Activated CD8-positive, alpha-beta T cell treated with anti-CD3 and anti-CD28 coated beads for 36 hours (primary cell): ENCODE measurements at places on chromosomes 11 and 22. TPM values are rescaled to one million over a fixed set of nuclear protein-coding genes. Genes with fewer than 3 reads are reported as not detected.

DNA sequence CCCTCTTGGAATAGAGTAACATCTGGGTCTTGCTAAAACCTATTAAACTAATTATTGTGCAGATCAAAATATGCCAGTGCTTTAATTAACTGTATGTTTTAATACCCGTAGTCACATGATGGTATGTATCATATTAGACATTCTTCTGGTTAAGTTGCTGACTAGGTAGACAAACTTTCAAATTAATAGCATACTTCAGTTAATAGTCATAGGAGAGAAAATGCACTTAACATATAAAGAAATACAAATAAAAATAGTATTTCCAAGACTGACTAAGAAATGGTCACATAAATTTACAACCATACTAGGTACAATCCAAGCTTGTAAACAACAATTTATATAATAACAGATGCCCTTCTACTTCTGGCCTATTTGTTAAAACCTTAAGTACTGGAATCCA lies 7.6 kb upstream of the EXPH5 start:
- no peak overlapping the region for H3K4me3 ChIP-seq
- peaks cover 12% of the 10 kb centered on the region for H3K27me3 ChIP-seq
- H3K27ac ChIP-seq, result no peak overlapping the region

DNA sequence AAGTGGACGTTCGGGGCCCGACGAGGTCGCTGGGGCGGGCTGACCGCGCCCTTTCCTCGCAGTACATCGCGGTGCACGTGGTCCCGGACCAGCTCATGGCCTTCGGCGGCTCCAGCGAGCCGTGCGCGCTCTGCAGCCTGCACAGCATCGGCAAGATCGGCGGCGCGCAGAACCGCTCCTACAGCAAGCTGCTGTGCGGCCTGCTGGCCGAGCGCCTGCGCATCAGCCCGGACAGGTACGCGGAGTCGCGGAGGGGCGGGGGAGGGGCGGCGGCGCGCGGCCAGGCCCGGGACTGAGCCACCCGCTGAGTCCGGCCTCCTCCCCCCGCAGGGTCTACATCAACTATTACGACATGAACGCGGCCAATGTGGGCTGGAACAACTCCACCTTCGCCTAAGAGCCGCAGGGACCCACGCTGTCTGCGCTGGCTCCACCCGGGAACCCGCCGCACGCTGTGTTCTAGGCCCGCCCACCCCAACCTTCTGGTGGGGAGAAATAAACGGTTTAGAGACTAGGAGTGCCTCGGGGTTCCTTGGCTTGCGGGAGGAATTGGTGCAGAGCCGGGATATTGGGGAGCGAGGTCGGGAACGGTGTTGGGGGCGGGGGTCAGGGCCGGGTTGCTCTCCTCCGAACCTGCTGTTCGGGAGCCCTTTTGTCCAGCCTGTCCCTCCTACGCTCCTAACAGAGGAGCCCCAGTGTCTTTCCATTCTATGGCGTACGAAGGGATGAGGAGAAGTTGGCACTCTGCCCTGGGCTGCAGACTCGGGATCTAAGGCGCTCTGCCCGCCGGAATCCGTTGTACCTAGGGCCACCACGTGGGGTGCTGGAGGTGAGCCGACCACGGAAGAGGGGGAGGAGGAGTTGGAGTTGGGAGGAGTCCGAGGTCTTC lies 771 bp downstream of the MIF start:
- peaks cover 21% of the 10 kb centered on the region for H3K4me1 ChIP-seq
- no peaks in the 10 kb centered on the region for H3K27me3 ChIP-seq
- H3K27ac ChIP-seq, result peak overlapping the region; percentile 99
- peak overlapping the region; percentile 94 for H3K4me3 ChIP-seq
- DNase-seq, result peak; percentile 85

- H3K4me1 ChIP-seq, result peaks cover 6% of the 10 kb centered on the region
- no peak overlapping the region for H3K4me3 ChIP-seq
- no peak for DNase-seq
- H3K27ac ChIP-seq, result no peak overlapping the region
- H3K27me3 ChIP-seq, result no peaks in the 10 kb centered on the region
Measured at GRCh38 chr11:119034813-119035212, 4.1 kb upstream of the SLC37A4 start.

The LGR4 gene
- not detected for total RNA-seq

DNA sequence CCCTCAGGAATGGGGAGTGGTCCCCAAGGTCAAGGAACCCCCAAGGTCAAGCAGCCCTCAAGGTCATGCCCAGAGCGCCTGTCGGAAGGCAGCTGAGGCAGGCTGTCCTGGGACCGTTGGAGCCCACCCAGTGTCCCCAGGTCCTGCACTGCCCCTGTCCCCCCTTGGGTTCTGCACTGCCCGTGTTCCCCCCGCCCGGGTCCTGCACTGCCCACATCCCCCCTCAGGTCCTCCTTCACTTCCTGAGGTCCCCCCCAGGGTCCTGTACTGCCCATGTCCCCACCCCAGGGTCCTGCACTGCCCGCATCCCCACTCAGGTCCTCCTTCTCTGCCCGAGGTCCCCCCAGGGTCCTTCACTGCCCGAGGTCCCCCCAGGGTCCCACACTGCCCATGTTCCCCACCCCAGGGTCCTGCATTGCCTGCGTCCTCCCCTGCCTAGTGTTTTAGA lies 1073.0 kb downstream of the BRD1 start:
- no peak overlapping the region for H3K4me3 ChIP-seq
- DNase-seq, result no peak
- H3K4me1 ChIP-seq, result no peaks in the 10 kb centered on the region
- no peak overlapping the region for H3K27ac ChIP-seq
- H3K36me3 ChIP-seq, result no peaks in the 10 kb centered on the region

The TMPRSS5 gene
- 1.0 TPM for total RNA-seq

The CLCF1 gene
- 0.79 TPM for total RNA-seq

DNA sequence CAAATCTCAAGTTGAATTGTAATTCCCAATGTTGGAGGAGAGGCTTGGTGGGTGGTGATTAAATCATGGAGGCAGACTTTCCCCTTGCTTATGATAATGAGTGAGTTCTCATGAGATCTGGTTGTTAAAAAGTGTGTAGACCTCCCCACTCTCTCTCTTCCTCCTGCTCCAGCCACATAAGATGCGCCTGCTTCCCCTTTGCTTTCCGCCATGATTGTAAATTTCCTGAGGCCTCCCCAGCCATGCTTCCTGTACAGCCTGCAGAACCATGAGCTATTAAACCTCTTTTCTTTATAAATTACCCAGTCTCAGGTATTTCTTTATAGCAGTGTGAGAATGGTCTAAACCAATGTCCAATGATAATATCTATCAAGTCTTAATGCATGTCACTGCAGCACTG lies 34.2 kb downstream of the SOX6 start:
- no peaks in the 10 kb centered on the region for H3K27me3 ChIP-seq
- H3K27ac ChIP-seq, result no peak overlapping the region
- H3K36me3 ChIP-seq, result no peaks in the 10 kb centered on the region
- DNase-seq, result no peak
- H3K4me1 ChIP-seq, result no peaks in the 10 kb centered on the region
- no peak overlapping the region for H3K4me3 ChIP-seq

DNA sequence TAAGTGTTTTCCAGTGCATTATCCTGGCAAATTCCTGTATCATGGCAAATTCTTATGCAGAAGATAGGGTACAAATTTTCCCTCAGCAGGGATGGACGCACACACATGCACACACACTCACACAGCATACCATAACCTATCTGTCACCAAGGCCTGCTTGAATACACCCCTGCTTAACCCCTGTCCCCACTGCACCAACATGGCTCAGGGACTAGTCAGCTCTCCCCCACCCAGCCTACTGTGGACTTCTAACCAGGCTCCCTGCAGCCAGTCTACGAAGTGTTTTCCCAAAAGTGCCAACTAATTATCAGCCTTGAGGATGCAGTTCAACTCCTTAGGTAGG lies 63.1 kb downstream of the RAB30 start:
- H3K4me3 ChIP-seq, result no peak overlapping the region
- peaks cover 11% of the 10 kb centered on the region for H3K36me3 ChIP-seq
- peaks cover 70% of the 10 kb centered on the region for H3K4me1 ChIP-seq

The CRYBB1 gene
- not detected for total RNA-seq

DNA sequence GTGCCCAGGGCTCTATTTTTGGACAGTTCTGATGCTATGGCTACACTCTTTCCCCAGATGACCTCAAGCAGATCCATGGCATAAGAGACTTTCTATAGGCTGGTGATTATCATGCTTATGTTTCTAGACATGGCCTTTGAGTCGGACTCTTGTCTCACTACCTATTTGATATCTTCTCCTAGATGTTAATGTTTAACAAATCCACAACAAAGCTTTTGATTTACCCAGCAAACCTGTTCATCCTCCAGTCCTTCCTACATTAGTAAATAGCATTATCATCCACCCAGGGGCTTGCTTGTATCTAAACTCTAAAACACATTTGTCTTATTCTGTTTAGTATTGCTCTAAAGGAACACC lies 188.7 kb downstream of the CSNK2A3 start:
- DNase-seq, result no peak
- H3K27me3 ChIP-seq, result no peaks in the 10 kb centered on the region
- H3K4me1 ChIP-seq, result no peaks in the 10 kb centered on the region
- H3K4me3 ChIP-seq, result no peak overlapping the region
- no peak overlapping the region for H3K27ac ChIP-seq

DNA sequence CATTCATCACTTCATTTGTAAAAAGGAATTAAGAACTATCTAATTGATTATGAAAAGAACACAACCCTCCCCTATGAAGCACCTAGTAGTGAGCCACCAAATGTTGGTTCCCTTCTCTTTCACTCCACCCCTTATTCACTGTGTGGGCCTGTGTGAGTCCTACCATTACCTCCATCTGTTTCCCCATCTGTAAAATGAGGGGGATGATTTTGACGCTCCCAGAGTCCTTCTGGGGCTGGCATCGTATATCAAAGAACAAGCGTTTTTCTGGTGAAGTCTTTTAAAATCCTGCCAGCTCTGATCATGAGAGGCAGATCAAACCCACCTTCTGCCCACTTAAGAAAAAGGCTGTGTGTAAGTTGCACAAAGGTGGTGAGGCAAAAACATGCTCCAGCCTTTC lies 96.6 kb upstream of the SEZ6L start:
- H3K4me1 ChIP-seq, result no peaks in the 10 kb centered on the region
- no peak overlapping the region for H3K27ac ChIP-seq
- H3K4me3 ChIP-seq, result no peak overlapping the region
- DNase-seq, result no peak
- peaks cover 6% of the 10 kb centered on the region for H3K27me3 ChIP-seq
- no peaks in the 10 kb centered on the region for H3K36me3 ChIP-seq

DNA sequence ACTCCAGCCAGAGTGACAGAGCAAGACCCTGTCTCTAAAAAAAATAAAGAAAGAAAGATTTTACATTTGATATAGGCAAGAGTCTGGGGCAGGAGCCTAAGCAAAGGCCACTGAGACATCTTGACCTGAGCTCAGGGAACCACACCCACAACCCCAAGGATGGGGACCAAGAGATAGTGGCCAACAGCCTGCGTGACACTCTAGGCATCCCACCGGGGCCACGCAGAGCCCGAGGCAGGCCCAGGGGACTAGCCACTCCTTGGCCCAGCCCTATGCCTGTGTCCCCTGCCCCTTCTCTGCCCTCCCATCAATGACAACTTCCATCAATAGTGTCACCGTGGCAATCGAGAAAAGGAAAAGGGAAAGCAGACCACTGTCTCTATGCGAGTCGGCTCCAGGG lies 41.1 kb downstream of the MN1 start:
- H3K4me1 ChIP-seq, result no peaks in the 10 kb centered on the region
- no peaks in the 10 kb centered on the region for H3K36me3 ChIP-seq
- no peak overlapping the region for H3K4me3 ChIP-seq
- no peaks in the 10 kb centered on the region for H3K27me3 ChIP-seq

DNA sequence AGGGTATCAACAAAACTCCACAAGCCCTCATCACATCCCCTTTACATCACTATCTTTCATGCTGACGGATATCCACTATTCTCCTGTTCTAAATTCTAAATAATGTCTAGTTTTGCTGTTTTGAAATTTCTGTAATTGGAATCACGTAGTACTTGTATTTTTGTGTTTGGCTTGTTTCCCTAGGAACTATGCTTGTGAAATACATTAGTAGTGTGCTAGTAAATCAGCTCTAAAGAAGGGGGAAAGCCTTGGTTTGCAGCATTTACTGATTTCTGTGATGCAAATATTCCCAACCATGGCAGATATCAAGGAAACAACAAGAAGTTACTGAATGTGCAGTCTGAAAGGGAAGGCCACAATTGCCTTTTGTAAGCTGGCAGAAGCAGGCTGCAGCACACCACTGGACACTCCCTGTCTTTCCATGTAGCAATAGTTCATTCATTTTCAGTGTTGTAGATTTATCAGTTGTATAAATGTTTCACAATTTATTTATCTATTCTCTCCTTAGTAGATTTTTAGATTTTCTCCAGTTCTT lies 4.7 kb upstream of the FOLH1 start:
- H3K36me3 ChIP-seq, result no peaks in the 10 kb centered on the region
- H3K27me3 ChIP-seq, result no peaks in the 10 kb centered on the region
- H3K27ac ChIP-seq, result no peak overlapping the region
- no peaks in the 10 kb centered on the region for H3K4me1 ChIP-seq

DNA sequence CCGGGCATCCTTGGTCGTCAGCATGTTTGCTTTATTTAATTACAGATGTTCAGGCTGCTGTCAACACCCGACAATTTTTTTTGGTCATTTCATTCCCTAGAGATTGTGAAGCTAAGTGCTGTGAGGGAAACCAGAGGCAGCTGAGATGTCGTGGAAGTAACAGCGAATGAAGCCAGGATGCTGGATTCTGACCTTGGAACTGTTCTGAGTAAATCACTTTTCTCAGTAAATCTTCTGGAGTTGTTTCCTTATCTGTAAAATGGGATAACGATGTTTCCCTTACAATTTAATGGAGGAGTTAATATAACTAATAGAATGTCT lies 390 bp upstream of the CKAP5 start:
- peak overlapping the region; percentile 92 for H3K4me3 ChIP-seq
- no peaks in the 10 kb centered on the region for H3K27me3 ChIP-seq
- DNase-seq, result no peak
- H3K27ac ChIP-seq, result peak overlapping the region; percentile 96
- H3K4me1 ChIP-seq, result peaks cover 27% of the 10 kb centered on the region
